Effector CD4-positive, alpha-beta T cell (primary cell): ENCODE measurements at places on chromosomes 5 and 9.

GRCh38 chr5:68344447-68345111 is 129.0 kb downstream of the PIK3R1 start:
- DNase-seq = no peak

DNA sequence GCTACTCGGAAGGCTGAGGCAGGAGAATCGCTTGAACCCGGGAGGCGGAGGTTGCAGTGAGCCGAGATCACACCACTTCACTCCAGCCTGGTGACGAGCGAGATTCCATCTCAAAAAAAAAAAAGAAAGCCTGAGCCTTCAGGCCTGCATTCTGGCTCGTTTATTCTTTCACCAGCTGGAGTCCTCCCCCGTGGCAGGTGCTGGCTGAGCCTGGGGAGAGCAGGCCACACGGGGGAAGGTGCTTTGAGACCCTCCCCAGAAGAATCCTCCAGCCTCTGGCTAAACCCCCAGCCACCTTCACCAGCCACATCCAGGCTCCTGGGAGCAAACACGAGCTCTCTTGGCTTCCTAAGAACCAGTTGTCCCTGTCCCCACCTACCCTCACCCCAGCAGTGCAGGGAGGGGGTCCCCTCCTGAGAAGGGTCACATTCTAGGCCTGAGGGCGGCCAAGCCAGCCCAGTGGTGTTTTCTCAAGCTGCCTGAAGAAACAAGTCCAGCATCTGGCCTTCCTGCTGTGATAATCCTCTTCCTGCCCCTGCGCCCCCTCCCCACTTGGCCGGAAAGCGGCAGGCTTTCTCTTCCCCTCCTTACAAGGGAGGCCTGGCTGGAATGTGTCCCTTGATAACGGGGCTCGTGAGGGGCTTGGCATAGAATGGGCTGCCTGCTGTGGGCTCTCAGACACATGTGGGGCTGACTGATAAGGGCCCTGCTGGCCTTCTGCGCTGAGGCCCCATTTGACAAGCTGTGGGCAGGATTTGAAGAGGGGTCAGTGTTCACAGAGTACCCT is 41.5 kb downstream of the PLPP7 start:
- DNase-seq = no peak

- DNase-seq = no peak
Observed at GRCh38 chr5:60510049-60510448, 189.9 kb downstream of the DEPDC1B start.

- no peak for DNase-seq
Observed at GRCh38 chr5:1447671-1448361, 2.6 kb upstream of the SLC6A3 start.

GRCh38 chr5:124980163-124980941 is 233.9 kb upstream of the ZNF608 start:
- DNase-seq = no peak

DNA sequence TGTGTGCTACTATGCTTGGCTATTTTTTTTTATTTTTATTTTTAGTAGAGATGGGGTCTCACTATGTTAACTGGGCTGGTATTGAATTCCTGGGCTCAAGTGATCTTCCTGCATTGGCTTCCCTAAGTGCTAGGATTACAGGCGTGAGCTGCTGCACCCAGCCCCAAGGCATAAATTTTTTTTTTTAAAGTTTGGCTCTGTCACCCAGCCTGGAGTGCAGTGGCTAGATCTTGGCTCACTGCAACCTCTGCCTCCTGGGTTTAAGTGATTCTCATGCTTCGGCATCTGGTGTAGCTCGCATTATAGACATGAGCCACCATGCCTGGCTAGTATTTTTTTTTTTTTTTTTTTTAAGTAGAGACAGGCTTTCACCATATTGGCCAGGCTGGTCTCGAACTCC is 70.3 kb downstream of the RAB24 start:
- DNase-seq = no peak

- no peak for DNase-seq
Observed at GRCh38 chr5:157342822-157343402, 77.0 kb downstream of the CYFIP2 start.

- DNase-seq = no peak
Observed at GRCh38 chr5:96434201-96434645, 1.2 kb upstream of the PCSK1 start.

- DNase-seq = no peak
Observed at GRCh38 chr5:108753877-108754276, 6.2 kb downstream of the FER start.

DNA sequence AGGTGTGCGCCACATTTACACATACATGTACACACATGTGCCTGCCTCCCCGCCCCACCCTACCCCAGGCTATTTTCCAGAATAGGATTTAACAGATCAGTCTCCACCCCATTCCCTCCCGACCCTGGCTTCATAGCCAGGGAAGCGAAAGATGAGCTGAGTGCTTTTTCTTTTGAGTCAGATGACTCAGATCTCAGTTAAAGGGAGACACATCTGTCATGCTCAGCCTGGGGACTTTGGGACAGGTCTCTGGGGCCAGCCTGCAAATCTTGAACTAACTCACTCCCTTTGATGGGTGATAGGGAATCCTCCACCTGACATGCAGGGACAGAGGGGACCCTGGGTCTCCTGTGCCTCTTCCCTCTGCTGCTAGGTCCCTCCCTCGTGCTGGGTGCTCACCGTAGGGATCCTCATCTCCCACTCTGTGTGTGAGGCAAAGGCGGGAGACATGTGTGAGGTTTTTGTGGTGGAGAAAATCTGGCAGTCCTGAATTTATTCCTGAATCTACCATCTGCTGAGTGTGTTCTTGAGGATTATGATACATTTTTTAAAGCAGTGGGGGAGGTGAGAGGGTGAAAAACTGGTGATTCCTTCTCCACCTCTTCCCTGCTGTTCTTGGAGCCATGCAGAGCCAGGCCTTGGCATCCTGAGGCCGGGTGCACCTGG is 37.7 kb downstream of the NEUROG1 start:
- no peak for DNase-seq

GRCh38 chr5:170791325-170791954 is 7.9 kb downstream of the GABRP start:
- DNase-seq = no peak

GRCh38 chr9:133997584-133997983 is 5.5 kb upstream of the VAV2 start:
- DNase-seq = no peak

DNA sequence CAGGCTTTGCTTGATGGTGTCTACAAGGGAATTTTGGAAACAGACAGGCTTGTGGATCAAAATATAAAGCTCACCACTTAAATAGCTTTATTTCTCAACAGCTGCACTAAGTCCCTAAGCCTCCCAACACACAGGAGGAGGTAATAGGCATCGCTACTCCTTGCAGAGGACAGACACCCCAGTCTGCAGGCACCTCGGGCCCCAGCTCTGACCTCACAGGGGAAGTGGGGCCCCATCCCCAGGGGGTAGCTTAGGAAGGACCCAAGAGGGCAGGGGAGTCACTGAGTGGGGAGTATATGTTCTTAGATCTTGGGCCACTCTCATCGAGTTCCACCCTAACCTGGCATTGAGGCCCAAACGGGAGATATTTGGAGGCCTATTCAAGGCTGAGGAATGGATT is 66.7 kb upstream of the XPA start:
- no peak for DNase-seq

DNA sequence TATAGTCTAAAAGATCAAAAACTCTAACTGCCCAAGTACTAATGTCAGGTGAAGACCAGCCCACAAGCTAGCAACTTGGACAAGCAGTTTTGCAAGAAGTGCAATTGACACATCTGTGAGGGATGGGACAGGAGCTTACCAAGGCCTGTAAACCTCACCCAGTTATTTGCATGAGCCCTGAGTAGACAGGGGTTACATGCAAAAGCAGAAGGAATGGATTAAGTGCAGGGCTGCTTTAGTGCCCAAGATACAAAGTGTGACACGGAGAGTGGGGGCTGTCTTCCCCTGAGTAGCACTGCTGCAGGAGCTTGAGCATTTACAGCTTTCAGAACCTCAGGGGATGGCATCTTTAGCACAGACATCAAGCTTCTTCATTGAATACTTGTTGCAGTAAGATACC is 286.7 kb downstream of the ELAVL2 start:
- DNase-seq = no peak

- no peak for DNase-seq
Observed at GRCh38 chr9:32992595-32993238, 8.7 kb downstream of the APTX start.

DNA sequence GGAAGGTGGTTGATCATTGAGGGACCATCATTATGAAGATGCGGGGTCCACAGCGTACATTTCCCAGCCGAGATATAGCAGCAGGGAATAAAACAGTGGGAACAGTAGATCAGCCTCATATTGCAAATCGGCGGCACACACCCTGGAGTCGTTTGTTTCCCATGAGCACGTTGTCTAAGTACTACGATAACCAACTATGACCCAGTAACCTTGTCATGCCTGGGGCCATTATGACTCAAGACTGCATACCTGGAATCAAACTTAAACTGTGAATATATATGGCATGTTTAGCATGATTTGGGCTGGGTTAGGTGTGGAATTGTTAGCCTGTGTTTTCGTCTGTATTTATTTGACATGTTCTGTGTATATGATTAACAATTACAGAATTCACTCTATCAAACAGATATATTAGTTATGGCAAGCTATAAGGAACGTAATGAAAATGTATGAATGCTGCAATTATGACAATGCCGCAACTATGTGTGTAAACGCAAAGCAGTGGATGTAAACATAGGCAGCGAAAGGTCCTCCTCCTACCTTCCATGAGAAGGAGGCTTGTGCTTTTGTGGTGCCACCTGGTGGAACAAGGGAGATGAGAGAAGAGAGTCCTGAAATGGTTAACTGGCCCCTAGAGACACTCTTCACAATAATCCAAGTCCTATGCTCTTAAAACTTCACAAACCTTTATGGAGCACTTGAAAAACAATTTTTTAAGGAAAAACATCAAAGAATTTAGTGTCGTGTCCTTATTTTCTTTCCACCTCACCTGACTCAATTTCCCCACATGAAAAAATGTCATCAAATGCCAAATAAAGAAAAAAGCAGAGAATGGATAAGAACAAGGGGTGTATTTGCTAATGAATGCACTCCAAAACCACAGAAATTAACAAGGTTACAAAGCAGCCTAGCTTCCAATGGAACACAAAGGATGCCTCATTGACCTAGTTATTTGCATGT is 47.1 kb downstream of the SEMA5A start:
- no peak for DNase-seq
